ENCODE measurements at places on chromosomes 6 and 20.

- DNase-seq, result peak; percentile 88
Observed at GRCh38 chr6:170438402-170438753, 114.7 kb downstream of the PSMB1 start.

DNA sequence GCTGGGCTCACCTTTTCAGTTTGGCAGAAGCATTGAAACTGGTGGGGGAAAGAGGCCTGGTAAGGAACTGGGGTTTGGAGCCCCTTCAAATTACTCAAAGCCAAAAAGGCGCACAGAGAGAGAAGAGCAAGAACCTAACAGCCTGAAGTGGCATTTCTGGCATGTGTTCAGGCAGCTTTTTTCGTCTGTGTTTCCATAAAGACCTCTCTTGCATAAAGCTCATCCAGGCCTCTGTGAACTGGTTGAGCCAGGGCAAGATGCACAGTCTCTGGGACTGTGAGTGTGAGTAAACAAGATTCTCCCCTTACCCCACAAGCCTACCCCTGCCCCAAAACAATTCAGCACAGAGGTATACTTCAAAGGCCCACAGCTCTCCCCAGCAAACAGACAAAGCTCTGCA, 167.8 kb downstream of the QRSL1 start:
- no peak for DNase-seq

GRCh38 chr20:63023936-63024571, 17.3 kb upstream of the BHLHE23 start:
- DNase-seq, result no peak

GRCh38 chr20:31543966-31544598, 29.8 kb downstream of the HM13 start:
- DNase-seq, result no peak

- DNase-seq, result no peak
Observed at GRCh38 chr6:158567152-158567551, 7.3 kb downstream of the TMEM181 start.

GRCh38 chr6:155315516-155315871, 1.2 kb upstream of the TFB1M start:
- DNase-seq, result peak; percentile 35

DNA sequence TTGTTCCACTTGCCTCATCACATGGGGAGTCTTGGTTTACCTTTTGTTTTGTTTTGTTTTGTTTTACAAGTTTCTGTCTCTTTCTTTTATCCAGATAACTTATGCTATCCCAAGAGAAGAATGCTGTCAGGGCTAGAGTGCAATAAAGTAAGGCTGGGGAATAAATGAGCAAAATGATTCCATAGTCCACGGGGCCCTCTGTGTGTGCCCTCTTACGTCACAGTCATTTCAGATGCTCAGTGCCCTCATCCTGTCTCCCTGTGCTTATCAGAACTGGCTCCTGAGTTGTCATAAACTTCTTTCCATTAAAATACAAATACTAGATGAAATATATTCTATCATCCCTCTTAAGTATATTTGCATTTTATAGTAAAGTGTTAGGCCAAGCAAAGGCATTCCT, 30.8 kb upstream of the ENPP1 start:
- DNase-seq, result peak; percentile 90

- DNase-seq, result no peak
Observed at GRCh38 chr20:57465486-57465885, 59.5 kb downstream of the CTCFL start.

GRCh38 chr6:154682633-154683125, 50.5 kb upstream of the SCAF8 start:
- no peak for DNase-seq

GRCh38 chr20:17657898-17658647, 24.0 kb downstream of the RRBP1 start:
- no peak for DNase-seq

- no peak for DNase-seq
Observed at GRCh38 chr6:158121335-158121734, 46.7 kb downstream of the SERAC1 start.

GRCh38 chr6:131003488-131004386, 59.3 kb downstream of the EPB41L2 start:
- DNase-seq, result no peak

DNA sequence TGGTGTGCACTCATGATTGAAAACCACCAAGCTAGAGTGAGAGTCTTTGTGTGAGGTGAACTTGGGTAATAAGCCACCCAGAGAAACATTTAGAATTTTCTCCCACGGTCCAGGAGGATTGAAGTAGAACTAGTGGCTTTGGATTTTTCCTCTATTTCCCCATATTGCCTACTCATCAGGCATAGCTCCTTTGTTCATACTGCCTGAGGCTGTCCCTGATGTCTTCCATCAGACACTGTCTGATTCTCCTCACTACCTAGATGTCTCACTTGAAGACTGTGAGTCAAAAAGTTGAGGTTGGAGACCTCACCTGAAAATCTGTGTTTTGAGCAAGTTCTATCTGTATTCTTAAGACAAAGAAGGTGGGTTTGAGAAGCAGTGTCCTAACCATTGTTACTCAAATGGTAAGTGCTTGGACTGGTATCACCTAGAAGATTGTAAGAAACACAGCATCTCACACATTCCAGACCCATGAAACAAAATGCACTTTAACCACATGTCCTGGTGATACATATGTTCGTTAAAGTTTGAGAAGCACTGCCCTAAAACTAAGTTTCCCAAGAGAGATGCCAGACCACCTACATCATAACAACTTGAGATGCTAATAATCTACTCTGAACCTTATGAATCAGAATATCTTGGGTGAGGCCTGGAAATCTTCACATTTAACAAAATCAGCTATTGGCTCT, 523.4 kb upstream of the BTBD3 start:
- no peak for DNase-seq

DNA sequence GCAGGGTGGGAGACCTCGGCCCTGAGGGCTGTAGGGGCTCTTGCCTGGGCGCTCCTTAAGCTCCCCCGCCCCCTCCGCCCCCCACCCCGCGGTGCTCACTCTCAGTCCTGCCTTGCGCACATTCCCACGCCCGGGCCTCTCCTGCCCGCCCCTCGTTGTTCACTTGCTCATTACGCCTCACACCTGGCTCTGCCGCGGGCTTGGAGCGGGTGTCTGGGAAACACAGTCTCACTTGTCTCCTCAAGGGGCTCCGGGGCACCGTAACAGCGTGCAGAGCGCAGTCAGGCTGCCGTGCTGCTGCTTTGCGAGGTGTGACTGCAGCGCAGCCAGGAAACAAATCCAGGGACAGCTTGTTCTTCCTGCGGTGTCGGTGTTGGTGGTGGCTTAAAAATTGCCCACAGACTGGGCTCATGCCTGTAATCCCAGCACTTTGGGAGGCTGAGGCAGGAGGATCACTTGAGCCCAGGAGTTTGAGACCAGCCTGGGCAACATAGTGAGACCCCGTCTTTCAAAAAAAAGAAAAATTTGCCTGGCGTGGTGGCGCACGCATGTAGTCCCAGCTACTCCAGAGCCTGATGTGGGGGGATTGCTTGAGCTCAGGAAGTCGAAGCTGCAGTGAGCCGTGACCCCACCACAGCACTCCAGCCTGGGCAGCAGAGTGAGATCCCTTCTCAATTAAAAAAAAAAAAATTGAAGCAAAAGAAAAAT, 4.6 kb downstream of the NPBWR2 start:
- DNase-seq, result no peak

- peak; percentile 59 for DNase-seq
Observed at GRCh38 chr6:32954986-32955802, 2.3 kb upstream of the HLA-DMA start.

DNA sequence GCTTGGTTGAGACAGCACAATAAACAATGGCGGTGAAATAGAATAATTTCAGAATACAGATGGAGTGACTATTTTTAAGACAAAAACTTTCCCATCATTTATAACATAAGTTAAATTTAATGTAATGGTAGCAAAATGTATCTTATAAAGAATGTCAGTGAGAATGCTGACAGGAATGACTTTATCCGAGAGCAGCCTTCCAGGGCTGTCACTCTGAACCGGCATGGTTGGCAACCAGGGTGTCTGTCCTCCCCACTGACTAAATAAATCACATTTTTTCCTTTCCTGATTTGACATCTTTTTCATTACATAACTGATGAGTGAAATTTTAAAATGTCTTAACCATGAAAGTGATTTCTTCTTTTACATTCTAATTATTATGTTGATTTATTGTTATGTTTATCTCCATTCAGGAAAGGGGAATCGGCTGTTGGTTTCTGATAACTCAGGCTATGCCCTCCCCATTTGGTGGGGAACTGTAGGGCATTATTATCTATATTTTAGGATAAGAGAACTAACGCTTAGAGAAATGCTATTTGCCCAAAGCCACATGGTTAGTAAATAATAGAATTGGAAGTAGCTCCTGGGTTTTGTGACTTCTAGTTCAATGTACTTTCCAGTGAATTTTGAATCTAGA, 109.2 kb upstream of the OGFRL1 start:
- no peak for DNase-seq

DNA sequence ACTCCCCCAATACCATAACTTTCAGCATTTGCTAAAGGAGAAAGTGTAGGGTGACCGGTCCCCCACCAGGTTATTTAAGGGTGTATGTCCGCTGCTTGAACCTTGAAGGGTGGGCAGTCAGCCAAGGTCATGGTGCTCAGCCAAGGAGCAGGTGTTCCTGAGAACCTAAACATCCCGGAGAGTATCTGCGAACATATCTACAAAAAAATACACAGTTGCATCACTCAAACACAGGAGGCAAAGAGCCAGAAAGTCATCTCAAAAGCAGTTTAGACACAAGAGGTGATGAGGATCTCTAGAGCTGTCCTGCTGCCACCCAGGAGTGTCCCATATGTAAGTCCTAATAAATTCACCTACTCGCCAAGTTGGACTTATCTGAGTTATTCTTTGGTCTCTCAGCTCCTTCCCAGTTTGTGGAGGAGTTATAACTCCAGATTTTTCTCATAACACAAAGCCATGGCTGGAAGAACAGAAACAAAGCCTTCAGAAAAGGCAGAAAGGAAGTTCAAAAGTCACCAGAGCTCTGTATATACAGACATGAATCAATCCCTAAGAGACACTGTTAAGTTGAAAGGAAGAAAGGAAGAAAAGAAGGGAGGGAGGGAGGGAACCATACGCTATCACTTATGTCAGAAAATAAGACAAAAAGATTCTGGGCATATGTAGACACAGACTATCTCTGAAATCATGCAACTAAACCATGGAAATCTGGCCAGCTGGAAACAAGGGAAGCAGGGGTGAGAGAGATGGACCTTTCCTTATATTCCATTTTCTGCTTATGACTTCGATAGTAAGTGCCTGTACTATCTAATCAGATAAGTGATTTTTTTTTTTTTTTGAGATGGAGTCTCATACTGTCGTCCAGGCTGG, 11.3 kb downstream of the MBOAT1 start:
- DNase-seq, result no peak

DNA sequence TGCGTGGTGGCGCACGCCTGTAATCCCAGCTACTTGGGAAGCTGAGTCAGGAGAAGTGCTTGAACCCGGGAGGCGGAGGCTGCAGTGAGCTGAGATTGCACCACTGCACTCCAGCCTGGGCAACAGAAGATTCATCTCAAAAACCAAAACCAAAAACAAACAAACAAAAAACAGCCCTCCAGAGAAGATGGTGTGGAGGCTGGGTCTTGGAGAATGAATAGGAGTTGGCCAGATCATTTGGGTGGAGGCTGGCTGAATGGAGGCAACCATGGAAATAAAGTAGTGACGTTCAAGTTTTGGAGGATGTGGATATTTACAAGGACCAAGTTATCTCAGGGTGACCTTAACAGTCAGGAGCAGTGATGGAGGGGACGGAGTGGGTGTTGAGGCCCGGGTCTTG, 24.7 kb downstream of the HIVEP1 start:
- DNase-seq, result no peak

DNA sequence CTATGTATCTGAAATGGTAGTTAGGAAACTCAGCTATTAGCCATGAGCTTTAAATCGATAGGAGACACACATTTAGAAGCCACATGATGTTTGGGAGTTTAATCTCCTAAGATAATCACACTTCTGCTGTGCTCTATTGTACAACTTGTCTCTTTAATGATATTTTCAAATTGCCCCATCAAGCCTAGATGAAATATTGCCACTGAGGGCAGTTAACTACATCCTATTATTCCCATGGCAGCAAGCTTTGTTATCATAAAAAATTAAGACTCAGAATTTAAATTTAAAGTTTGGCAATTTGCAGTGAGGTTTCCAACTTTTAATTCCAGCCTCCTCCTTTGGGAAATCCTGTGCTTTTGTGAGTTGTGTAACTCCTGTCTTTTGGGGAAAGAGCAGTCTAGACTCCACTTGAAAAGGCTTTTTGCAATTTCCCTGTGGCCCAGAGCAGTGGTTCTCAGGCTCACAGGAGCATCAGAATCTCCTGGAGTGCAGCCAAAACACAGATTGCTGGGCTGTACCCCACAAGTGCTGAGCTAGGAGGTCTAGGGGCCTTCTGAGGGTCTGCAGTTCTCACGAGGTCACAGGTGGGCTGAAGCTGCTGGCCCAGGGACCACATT, 792.4 kb downstream of the QKI start:
- DNase-seq, result no peak

DNA sequence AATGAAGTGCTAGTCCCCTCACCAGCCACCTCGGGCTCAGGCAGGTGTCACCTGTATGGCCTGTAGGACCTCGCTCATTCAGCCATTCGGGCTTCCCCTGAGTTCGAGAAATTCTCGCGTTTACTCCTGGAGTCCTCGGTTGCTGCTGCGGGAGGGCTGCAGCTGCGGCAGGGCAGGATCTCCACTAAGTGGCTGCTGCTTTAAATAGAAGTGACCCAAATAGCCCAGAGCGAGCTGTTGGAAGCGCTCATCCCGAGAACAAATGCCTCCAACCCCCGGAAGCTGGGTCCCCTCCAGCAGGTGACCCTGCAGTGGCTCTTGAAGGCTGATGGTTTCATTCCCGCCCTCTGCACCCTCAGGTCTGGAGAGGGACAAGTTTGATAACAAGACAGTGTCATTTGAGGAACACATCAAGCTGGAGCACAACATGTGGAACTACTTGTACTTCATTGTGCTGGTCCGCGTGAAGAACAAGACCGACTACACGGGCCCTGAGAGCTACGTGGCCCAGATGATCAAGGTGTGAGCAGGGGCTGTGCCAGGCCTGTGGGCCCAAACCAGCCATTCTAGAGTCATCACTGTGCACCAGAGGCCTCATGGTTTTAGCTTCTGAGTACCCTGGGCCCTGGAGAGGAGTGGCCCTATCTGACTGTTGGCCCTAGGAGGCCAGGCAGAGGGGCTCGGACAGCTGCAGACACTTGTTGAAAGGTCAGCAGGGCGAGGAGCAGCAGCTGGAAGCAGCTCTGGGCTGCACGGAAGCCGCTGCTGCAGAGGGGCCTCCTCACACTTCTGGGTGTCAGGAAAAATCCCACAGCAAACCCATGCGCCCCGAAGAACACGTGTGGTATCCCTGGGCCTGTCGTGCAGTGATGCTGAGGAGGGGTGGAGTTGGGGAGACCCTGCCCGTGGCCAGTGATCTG, 18.1 kb downstream of the UQCC2 start:
- DNase-seq, result no peak

DNA sequence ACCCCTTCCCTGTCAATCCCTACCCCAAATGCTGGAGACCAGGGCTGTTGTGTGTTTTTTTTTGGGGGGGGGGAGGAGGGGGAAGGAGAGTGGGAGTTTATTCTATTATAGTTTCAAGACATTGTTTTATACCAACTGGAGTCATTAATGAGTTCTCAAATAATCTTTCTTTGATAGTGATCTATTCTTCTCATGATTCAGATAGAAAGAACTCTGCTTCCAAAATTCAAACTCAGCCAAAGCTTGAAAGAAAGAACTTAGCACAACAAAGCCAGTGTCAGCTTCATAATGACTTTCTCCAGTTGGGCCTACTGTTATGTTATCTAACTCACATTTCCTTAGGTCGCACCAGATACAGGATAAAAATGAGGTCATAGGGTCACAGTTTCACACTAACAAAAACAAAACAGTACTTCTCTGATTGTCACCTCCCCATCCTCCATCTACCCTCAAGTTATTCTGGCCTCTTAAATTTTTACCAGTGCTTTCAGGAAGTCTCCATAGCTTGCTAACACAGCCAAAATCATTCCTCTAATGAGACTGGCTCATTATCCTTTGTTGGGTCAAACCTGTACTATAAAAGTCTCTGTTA, 19.0 kb upstream of the MAP3K7 start:
- DNase-seq, result no peak

Data from small intestine (tissue), 16 donors.